ENCODE measurements at places on chromosomes 12 and 14.
A peak's percentile ranks its signal among the peaks of the same experiment; 100 is the strongest.

DNA sequence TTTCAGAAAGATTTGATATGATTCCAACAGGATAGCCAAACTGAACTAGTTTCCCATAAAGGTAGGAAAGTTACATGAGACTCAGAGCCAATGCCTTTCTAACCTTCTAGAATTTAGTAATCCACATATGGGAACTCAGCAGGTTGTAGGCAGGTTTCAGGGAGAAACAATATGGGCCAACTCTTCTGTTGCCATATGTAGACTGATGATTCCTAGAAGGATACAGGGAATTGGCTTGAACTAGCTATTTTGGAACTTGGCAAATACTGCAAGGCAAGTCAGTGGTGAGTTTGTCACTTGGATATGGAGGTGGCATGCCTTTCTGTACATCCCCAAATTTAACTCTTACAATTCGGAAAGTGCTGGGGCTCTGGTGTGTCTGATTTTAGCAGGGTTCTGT is 15.5 kb downstream of the SUDS3 start:
- no peak for DNase-seq

DNA sequence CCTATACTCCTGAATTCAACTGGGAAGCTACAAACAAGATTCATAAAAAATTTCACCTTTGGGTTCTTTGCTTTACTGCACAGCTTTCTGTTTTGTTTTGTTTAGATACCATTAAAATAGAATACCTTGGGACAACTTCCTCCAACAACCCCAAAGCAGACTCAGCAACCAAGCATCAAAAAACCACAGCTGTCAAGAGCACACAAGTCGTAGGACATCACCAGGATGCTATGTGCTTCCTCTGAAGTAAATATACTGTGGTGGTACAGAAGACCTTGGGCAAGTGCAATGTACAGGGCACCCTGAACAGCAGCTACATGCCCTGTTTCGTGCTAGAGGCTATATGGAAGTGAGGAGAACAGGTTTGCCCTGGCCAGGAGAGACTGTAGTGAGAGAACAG is 359.3 kb downstream of the BCL11B start:
- no peak for DNase-seq

DNA sequence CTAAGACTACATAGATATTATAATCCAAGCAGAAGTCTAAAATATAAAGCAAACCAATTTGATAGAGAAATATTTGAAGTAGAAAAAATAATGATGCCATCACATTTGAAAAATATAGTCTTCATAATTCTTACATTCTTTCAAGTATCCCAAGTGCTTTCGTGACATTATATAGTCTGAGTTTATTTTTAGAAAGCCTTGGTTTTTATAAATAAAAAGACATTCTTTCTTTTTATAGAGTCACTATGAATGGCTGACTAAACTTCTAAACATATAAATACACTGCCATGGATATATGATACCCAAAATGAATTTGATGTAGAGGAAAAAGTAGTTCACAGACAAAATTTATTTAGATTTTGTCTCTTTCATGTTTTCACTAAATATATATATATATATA is 135.1 kb upstream of the PDZRN4 start:
- DNase-seq = no peak

DNA sequence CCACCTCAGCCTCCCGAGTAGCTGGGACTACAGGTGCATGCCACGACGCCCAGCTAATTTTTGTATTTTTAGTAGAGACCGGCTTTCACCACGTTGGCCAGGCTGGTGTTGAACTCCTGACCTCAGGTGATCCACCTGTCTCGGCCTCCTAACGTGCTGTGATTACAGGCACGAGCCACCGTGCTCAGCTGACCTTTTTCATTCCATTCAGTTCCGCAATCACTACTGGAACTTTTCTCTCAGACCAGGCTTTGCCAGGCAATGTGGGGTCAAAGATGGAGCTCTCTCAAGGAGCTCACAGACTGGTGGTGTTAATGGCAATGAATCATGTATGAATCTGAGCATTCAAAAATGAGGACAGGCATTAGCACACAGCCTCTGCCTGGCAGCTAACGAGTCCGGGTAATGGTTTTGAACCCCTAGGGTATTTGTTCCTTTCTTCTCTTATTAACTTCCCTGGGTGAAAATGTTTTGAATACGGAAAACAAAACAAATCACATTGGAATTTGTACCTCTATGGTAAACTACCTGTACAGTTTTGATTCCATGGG is 9.4 kb upstream of the TCHP start:
- no peak for DNase-seq

DNA sequence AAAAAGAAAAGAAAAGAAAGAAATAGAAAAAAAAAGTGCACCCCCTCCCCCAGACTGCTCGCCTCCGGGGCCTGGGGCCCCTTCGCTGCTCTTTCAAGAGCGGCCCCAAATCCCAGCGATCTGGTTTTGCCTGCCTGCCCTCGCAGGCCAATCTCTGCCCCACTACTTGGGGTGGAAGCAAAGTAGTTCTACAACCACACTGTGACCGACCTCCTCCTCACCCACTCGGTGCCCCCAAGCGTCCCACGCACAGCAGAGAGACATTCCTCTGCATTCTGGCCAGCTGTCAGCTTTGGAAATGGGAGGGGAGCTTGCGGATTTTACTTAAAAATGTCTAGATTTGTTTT is 2.4 kb upstream of the TBX3 start:
- DNase-seq = no peak

DNA sequence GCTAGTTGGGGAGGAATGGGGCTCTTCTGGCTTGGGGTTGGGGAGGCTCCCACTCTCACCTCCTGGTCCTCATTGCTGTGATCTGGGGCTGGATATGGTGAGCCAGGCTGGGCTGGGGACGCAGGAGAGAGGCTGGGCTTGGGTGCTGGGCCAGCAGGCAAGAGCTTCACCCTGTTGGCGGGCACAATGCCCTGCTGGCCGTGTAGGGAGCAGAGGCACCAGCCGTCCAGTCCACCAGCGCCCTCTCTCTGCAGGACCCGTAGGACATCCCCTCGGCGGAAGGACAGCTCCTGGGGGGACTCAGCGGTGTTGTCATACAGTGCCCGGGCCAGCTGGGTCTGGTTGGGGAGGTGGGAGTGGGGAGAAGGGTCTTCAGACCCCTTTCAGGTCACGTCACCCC is 4.5 kb downstream of the EFS start:
- DNase-seq = no peak

DNA sequence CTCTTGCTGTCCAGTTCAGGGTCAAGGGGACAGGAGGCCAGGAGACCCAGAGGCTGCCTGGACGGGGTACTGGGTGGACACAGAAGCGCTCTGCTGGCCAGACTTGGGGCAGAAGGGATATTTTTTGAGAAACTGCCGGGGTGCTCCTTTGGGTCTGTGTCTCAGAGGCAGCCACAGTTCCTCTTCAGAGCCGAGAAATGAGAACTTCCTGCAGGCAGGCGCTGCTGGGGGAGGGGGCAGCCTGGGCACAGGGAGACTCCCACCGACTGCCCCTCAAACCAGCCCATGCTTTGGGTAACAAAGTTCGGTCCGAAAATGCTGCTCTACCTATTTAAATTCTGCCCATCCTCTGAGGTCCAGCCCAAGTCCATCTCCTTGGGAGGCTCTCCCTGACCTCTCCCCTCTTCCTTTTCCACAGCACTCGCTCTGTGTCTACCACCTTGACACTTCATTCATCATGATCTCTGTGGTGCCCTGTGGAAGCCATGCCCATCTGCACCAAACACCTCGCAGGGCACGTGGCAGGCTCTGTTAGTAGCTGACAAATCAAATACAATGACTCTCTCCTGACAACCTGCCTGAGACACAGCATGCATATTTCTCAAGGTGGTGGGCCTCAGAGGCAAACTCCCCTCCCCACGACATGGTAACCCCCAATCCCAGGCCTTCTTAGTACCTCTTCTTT is 16.4 kb downstream of the HDAC7 start:
- no peak for DNase-seq

DNA sequence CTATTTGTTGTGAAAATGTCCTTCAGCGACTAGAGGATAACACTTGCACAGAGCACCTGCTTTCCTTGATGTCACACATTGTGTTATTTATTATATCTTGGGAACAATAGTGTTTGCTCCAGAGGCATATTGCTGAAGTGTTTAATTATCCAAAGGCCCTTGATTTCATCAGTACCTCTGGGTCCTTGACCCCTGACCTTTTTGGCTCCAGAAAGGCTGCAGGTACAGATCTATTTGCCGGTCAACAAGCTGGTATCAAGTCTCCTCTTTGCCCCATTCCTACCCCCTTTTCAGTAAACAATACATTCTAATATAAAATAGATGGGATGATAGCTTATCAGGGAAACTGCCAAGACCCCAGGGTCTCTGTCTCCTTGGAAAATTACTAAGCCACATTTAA is 206.8 kb downstream of the DACT1 start:
- no peak for DNase-seq

GRCh38 chr14:99821519-99822508 is 28.6 kb downstream of the EML1 start:
- DNase-seq = no peak

DNA sequence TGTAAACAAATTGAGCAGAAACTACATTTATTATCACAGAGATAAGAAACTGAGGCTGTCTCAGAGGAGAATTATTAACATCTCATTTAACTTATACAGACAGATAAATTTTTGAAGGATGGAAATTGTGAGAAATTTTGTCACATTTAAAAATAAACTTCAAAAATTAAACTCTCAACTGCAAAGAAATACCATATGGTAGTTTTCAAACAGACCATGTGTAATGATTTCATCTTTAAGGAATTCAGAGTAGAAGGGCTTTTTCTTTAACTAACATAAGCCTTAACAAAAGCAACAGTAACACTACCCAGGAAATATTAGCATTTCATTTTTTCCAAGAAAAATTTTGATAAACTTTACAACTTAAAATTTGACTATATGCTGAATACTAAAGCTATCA is 26.6 kb downstream of the NUP37 start:
- DNase-seq = no peak

DNA sequence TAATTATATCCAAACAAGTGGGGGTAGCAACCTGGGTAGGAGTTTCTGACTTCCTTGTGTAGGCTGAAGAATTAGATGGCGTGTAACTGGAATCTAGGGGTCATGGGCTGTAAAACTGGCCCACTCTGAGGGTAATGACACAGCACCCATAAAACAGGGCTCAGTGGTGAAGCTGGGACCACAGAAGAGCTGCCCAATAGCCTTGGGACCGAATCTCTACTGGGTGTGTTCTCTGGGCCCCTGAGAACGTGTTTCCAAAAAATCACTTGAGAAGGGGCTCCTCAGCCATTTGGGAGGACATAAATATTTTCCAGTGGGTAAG is 3.7 kb downstream of the RNASE8 start:
- no peak for DNase-seq

DNA sequence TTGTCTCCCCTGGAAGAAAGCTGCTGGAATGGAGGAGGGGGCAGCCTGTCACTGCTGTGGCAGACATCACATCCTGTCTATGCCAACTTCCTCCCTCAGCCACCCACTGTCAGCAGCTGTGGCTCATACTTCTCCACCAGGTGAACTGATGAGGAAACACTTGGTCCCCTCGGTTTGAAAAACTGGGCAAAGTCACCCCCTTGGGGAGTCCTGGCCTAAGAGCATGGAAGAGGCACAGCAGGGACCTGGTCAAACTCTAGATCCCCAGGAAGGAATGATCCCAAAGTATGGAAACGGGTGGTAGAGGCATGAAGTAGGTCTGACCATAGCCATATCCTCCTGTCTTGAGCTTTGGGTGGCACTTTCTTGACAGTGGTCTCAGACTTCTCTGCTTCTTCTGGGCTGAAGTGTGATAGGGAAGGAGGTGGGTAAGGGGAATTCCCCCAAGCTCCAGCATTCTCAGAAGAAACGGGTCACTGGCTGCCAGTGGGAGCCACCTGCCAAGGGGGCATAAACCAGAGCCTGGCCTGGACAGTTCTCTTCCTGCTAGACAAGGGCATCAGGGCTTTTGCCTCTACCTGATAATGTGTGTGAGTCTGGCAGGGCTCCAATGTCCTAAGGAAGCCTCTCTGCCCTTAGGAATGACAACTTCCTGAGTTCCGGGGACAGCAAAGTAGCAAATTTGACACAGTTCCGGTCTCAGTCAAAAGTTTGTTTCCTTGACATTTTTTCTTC is 36.0 kb downstream of the FMNL3 start:
- DNase-seq = peak; percentile 46

- no peak for DNase-seq
These were observed 20.7 kb downstream of the ADCY6 start for GRCh38 chr12:48768147-48768546.

DNA sequence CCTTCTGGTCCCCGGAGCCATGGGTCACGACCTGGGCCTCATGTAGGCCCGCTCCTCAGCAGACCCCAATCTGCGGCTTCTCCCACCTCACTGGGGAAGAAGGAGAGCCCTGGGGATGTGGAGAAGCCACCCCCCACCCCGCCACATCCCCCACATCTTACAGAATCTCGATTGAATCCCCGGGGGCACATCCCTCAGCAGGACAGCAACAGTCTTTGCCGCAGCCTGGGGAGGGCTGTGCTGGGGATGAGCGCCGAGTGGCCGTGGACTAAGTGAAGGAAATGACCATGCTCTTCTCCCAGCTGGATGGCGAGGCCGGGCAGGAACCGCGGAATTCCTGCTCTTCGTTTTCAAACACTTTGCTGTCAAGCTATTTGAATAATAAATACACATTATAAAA is 169.0 kb upstream of the RTL1 start:
- DNase-seq = no peak

DNA sequence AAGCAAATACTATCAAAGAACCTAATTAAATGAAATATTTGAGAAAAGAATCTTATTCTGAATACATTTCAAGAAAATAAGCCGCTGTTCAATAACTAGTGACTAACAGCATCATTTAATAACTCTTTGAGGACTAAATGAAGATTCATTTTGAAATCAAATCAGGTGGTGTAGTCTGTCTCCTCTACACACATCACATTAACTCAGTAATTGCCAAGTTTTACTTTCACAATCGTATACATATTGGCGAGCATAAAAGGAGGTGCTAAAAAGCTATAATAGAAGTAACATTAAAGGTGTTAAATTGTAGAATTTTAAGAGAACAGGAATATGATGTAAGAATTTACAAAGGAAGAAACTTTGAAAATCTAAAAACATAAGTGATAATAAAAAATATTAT is 185.1 kb downstream of the MDGA2 start:
- DNase-seq = no peak

GRCh38 chr14:47675466-47676314 is at the start of gene MDGA2:
Gene MDGA2 (minus strand): TSS chr14:47675605.
- DNase-seq = no peak

DNA sequence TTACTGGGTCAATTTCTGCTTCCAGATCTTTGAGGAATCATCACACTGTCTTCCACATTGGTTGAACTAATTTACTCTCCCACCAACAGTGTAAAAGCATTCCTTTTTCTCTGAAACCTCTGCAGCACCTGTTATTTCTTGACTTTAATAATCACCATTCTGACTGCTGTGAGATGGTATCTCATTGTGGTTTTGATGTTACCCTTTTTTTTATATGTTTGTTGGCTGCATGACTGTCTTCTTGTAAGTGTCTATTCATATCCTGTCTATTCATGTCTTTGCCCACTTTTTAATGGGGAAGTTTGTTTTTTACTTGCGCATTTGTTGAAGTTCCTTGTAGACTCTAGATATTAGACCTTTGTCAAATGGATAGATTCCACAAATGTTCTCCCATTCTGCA is 324.9 kb downstream of the NAV3 start:
- no peak for DNase-seq

- DNase-seq = no peak
These were observed 89.4 kb downstream of the DUSP16 start for GRCh38 chr12:12473223-12473622.

GRCh38 chr14:89848165-89848564 is 106.4 kb downstream of the EFCAB11 start:
- DNase-seq = no peak

- no peak for DNase-seq
These were observed 113.8 kb downstream of the BCL11B start for GRCh38 chr14:99158150-99158549.

GRCh38 chr12:23350808-23351207 is 598.7 kb downstream of the SOX5 start:
- DNase-seq = no peak

All from stimulated activated CD8-positive, alpha-beta memory T cell treated with anti-CD3 and anti-CD28 coated beads, Interleukin-15, amount 100 ng/mL, for 4 hours (primary cell).